ENCODE measurements at places on chromosomes 12 and 14.
A peak's percentile ranks its signal among the peaks of the same experiment; 100 is the strongest.

DNA sequence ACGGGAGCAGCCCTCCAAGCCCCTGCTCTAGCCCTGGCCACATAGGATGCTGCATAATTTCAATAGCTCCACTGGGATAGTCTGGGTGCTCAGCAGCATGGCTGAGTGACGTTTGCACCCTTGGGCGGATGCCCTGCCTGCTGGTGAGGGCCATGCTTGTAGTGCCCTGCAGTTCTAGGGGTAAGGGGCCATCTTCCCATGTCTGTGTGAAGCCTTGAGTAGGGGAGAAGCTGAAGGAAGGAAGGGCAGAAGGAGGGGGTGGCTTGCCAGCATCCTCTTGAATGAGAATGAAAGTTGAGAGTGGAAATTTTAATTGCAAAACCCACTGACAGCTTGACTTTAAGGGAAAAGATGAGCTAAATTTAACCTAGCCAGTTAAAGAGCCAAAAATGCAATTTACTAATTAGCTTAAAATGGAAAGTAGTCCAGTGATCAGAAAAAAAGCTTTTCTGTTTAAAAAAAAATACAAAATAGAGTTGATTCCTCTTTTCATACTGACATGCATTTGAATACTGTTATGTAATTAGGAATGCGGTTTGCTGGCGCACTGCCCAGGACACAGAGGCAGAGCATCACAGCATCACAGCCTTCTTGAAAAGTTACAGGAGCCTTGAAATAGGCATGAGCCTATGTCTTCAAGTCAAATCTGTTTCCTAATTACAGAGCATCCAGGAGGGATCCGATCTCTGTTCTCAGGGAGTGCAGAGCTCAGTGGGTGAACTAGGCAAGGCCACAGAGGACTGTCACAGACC, 18.5 kb upstream of the EML1 start:
- no peak for DNase-seq

GRCh38 chr12:57242691-57243454, 8.1 kb downstream of the STAC3 start:
- DNase-seq = peak; percentile 66

- no peak for DNase-seq
Measured at GRCh38 chr14:65079201-65079600, 23.1 kb downstream of the MAX start.

DNA sequence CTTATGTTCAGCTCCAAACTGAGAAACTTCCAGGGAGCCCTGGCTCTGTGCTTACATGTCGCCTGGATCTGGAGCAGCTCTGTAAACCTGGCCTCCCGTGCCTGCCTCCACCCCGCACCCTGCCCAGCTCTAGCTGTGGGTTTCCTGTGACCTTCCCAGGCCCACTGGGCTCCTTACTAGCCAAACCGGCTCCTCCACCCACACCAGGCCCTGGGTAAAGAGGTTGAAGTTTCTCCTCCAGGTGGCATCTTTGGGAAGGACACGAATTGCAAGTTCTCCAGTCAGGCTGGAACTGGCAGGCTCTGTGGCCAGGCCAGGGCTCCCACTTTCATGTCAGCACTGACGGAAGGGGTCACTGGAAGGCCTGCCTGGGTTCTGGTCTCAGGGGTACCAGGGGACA, 60.9 kb upstream of the ZFP36L1 start:
- DNase-seq = no peak

DNA sequence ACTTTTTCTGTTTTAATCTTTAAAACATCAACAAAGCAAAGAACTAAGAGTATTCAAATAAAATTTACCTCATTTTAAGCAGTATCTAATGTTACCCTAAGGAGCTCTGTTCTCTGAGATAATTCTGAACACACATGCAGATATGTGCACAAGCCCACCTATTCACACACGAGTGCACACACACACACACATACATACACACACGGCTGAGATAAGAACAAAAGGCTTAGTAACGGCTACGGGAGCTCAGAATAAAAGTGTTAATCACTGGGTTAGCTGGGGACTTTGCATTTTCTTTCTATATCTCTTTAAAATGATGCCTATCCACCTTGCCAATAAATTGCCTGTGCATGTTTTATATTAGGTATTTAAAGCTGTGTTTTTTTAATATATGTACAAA, 1096.3 kb downstream of the GALC start:
- no peak for DNase-seq

- no peak for DNase-seq
Measured at GRCh38 chr12:133206390-133206789, 25.1 kb downstream of the ZNF268 start.

DNA sequence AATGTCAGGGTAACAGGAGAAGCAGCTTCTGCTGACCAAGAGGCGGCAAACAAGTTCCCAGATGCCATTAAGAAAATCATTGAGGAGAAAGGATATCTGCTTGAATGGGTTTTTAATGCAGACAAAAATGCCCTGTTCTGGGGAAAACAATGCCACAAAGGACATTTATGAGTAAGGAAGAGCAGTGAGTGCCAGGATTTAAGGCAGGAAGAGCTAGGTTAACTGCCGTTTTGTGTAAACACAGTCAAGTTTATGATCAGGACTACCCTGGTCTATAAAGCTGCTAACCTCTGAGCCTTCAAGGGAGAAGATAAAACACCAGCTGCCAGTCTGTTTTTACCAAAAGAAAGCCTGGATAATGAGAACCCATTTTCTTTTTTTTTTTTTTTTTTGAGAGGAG, 8.5 kb downstream of the MAPKAPK5 start:
- no peak for DNase-seq

GRCh38 chr12:52454411-52455201, 2.7 kb upstream of the KRT6B start:
- peak; percentile 65 for DNase-seq

DNA sequence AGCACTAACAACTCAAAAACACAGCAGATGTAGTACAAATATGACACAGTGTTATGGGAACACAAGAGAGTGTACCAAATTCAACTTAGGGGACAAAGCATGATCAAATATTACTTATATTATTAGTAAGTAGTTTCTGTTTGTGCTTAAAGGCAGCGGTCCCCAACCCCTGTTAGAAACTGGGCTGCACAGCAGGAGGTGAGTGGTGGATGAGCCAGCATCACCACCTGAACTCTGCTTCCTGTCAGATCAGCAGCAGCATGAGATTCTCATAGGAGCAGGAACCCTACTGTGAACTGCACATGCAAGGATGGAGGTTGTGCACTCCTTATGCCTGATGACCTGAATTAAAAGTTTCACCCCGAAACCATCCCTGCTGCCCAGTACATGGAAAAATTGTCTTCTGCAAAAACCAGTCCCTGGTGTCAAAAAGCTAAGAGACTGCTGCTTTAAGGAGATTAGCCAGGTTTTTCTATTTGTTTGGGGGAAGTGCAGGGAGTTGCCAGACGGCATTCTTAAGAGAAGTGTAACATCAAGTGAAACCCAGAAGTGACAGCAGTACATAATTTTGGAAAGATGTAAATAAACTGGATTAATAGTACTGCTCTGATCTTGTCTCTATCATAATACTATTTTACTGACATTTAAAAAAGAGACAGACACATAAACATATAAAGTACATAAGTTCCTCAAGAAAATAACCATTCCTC, 26.7 kb downstream of the GTF2A1 start:
- DNase-seq = peak; percentile 30

DNA sequence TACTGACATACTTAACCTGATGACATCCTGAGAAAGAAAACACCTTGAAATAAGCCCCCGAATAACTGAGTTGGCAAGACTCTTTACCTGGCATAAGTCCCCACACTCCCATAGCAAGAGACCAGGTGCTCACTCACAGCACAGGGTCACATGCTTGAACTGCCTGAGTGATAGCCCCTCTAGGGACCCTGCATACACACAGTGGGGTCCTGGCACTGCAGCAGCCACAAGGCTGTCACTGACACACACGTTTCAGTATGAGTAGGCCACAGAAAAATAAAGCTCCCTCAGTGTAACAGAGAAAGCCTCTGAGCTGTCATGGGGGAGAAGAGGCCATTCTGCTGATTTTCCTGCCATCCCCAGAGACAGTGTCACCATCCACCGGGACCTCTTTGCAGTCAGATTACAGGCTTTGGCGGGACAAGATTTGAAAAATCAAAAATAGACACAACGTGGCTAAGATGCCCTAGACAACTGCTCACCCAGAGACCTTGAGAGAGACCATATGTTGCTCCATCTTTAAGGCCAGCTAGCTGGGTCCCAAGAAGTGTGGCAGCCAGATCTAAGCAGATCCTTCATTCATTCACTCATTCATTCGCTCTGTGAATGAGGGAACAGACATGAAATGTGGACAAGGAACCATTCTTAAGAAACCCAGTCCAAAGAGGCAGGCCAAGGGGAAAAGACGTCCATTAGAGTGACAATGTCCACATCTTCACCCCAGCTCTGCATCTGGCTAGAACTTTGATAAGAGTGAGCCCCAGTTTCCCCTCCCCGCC, 1.6 kb downstream of the SCARB1 start:
- DNase-seq = no peak

DNA sequence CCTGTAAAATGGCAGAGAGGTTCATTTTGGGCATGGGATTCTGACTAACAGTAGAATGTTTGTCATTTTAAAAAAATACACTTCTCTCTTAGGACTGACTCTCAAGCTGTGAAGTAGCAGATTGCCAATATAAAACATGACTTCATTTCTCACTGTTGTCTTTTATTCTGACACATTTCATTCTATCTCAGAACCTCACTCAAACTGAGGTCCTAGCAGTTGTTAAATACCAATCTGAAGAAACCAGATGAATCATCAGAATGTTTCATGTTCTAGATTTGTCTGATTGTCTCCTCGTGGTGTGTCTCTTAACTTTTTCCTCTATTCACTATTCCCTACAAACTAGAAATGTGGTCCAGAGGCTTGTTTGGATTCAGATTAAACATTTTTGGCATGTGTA, 276.5 kb upstream of the NPAS3 start:
- peak; percentile 32 for DNase-seq

DNA sequence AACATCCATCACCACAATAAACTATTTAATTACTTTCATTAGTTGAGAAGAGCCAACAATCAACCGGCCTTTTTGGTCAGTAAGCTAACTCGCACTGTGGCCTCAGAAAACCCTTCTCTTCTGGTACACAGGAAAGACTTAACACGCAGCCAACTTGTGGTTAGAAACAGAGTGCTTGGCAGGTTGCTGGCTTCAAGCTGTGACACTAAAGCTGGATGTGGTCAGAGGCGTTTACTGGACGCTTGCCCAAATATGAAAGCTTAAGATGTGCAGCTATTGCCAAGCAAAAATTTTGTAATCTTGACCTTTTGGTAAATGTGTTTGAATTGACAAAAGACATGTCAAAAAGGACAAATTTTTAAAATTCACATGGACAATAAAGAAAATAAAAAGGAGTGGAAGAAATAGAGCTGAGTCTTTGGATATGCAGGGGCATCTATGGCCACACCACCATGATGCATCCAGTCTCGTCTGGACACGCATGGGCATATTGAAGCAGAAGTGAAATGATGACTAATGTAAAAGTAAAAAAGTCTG, 2.6 kb upstream of the KLRK1 start:
- peak; percentile 93 for DNase-seq

GRCh38 chr12:41286426-41286825, 98.3 kb downstream of the PDZRN4 start:
- DNase-seq = peak; percentile 40

DNA sequence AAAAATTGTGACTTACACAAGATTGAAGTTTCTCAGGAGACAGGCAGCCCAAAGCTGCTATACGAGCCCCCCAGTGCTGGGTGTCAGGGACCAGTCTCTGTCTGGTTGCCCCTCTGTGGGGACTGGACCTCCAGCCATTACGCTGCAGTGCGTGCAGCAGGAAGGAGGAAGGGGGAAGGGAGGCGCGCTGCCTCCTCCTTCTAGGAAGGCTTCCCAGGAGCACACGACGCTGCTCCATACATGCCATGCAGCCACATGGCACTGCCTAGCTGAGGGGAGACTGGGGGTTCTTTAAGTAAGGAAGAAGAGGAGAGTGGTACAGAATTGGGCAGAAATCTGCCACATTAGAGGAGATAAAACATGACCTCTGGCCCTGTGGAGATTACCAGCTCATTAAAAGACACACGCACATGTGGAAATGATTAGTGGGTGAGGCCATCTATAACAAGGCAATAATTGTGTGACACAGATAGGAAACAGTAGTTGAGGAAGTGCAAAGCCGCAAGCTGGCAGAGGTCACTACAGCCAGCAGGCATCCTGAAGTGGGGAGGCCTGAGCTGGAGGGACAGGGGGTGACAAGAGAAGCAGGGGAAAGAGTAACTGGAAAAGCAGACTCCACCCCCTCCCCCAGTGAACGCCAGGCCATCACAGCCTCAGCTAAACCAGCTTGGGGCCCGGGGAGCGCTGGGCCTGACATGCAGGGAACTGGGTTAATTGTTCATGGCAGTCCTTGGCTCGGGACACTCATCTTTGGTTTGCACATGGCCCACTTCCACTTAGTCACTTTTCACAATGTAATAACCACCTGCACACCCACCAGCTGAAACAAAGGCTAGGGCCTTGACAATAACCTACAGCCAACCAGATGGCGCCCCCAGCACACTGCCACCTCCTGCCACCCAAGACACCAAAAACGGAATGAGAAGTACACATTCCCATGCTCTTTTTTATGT, 39.6 kb downstream of the CCDC88C start:
- no peak for DNase-seq

DNA sequence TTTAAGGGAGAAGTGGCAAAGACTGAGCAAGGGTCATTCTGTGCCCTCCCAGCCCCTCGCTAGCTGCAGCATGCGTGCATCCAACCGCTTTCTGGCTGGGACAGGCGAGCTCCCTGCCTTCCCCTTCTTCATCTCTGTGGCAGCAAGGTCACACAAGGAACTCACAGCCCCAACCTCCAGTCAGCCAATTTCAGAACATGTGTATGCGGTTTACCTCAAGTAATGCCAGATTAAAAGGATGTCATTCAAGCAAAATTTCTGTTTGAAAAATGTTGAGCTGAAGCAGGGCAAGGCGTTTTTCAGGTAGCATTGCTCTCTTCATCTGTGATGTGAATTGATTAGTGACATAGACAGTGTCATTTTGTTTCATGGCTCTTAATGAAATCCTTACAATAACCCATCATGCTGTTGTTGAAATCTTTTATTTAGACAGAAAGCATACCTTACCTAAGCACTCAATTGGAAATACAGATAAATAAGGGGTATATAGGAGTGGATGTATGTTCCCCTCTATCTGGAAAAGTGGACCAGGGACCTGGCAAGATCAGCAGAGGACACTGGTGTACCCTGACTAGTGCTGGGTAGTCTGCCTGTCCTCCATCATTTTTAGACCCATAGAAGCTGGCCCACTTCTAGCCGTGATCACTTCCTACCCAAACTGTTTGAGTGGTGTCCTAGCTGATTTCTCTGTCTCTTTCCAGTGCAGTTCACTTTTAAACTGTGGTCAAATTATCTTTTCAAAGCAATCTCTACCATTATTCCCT, 82.8 kb upstream of the NEDD1 start:
- no peak for DNase-seq

DNA sequence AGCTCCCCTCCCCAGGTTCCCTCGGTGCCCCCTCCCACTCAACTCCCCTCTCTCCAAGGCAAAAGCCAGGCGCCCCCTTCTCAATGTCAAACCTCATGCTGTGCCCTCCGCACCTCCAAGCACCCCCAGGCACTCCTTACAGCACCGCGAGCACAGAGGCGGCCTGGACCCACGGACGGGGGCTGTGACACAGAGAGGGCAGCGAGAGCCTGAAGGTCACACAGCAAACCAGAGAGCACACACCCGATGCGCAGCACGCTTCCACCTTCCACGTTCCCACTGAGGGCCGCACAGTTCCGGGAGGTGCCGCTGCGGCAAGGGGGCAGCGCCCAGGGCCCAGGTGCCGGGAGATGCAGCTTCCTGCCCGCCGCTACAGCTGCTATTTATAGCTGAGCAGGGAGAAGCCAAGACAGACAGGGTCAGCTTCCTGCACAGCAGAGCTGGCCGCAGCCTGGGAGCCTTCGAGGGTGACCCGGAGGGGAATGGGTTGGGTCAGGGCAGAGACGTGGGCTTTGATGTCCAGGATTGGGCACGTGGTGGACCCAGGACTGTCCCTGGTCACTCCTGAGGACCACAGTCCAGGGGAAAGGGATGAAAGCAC, 12.9 kb downstream of the NCOR2 start:
- DNase-seq = no peak

All from epithelial cell of esophagus (primary cell).